ENCODE measurements at places on chromosomes 3 and 15. TPM values are rescaled to one million over a fixed set of nuclear protein-coding genes. Genes with fewer than 3 reads are reported as not detected.

Gene DOCK3
- polyA plus RNA-seq = 0.66 TPM

Gene KLHL40
- polyA plus RNA-seq = 0.06 TPM

Gene DNAJA4
- 18.5 TPM for polyA plus RNA-seq

Gene MSL2
- polyA plus RNA-seq = 11.2 TPM

Gene RMDN3
- 35.2 TPM for polyA plus RNA-seq

Gene TUBGCP5
- polyA plus RNA-seq = 11.3 TPM

Gene DENND6A
- polyA plus RNA-seq = 12.9 TPM

Gene NRROS
- polyA plus RNA-seq = 7.2 TPM

Gene FAH
- 21.9 TPM for polyA plus RNA-seq

Gene ROBO1
- 14.0 TPM for polyA plus RNA-seq

Gene ST8SIA2
- polyA plus RNA-seq = 0.06 TPM

Gene GPR156
- 3.0 TPM for polyA plus RNA-seq

Gene ITGA11
- 2.9 TPM for polyA plus RNA-seq

Gene C3orf80
- 1.6 TPM for polyA plus RNA-seq

Gene NGLY1
- 14.6 TPM for polyA plus RNA-seq

Gene TPRG1
- 1.2 TPM for polyA plus RNA-seq
